ENCODE measurements at places on chromosomes 3 and 15.

- DNase-seq: no peak
Measured at GRCh38 chr3:179706233-179706632, 53.4 kb downstream of the USP13 start.

GRCh38 chr15:57510647-57511046, 81.1 kb upstream of the MYZAP start:
- DNase-seq: no peak

DNA sequence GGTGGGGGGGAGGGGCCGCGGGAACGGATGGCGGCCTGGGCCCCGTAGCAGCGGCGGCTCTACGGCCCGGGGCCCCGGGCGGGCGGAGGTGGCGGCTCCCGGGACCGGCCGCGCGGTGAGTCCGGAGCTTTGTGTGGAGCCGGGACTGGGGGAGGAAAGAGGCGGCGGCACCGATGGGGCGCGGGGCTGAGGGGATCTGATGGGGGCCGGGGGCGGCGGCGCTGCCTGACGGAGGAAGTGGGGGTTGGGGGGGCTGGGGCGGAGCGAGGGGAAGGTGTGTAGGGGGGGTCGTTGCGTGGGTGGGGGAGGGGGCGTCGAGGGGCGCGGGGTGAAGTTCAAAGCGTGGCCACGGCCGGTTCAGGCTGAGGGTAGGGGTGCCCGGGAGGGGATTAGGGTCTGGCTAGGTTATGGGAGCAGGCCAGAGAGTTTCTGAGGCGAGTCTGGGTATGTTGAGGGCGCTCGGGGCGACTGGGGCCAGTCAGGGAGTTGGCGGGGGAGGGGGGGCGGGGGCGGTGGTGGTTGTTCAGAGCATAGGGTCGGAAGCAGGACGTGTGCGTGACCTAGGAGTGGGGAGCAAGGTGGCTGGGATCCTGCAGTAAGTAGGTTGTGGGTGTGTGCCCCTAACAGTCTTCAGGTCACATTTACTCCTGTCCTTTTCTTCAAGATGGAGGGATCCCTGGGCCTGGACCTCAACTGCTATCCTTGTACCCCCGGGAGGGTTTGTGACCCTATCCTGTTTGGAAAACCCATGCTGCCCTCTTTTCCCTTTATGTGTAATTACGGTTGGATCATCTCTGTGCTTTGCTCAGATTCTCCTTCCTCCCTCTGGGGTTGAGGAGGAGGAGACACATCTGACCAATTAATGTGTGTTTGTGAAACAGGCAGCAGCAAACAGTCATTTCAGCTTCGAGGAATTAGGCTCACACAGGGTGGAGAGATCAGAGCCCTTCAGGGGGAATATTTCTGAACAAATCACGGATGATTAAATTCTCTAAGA, 644 bp downstream of the ZNF609 start:
- peak; percentile 65 for DNase-seq

DNA sequence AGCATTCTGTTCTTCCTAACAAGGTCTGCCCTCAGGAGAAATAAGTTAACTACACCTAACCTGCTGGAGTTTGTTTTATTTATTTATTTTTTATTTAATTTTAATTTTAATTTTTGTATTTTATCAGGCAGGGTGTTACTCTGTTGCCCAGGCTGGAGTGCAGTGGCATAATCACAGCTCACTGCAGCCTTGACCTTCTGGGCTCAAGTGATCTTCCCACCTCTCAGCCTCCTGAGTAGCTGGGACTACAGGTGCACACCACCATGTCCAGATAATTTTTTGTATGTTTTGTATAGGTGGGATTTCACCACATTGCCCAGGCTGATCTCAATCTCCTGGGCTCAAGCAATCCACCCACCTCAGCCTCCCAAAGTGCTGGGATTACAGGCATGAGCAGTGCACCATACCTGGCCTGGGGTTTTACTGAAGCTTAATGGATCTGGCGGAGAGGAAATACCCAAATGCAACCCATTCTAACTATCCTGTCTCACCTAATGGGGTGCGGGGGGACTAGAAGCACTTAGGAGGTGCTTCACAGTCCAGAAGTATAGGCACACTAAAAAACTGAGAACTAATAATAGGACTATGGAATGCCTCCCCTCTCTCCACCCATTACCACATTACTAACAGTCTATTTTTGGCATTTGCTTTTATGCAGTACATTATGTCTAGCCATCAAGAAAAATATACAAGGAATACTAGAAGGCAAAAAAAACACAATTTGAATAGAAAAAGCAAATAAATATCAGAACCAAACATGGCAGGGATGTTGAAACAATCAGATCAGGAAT, 61.4 kb downstream of the TTBK2 start:
- DNase-seq: no peak

- peak; percentile 72 for DNase-seq
Measured at GRCh38 chr3:8441969-8442559, 59.6 kb upstream of the LMCD1 start.

- DNase-seq: no peak
Measured at GRCh38 chr3:50604110-50604621, 7.4 kb downstream of the CISH start.

- DNase-seq: peak; percentile 10
Measured at GRCh38 chr3:101119535-101119934, 126.3 kb upstream of the ABI3BP start.

DNA sequence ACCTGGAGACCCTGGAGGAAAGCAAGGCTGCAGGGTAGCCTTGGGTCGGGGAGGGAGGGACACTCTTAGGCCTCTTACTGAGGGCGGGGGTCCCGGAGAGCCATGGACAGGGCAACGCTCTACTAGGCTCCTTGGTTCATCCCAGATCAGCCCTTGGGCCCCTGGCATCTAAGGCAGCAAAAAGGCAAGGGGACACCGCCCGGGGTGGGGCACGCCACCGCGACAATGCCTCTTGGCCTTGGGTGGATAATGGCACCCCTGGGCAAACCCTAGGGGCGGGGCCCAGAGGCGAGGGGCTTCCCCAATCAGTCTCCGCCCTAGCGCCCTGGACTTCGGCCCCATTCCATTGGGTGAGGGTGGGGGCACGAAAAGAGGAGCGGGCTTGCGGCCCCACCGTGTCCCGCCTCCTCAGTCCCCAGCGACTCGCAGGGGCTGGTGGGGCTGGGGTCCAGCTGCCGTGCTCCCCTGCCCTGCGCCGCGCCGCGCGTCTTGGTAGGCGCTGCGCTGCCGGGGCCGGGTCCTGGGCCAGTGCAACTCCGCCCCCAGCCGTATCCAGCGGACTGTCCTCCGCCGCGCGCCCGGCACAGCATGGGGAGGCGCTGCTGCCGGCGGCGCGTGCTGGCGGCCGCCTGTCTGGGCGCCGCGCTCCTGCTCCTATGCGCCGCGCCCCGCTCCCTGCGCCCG, at the start of gene CHST13:
Gene CHST13 (plus strand): TSS at position 411 of the 684 bp plus-strand sequence. CDS start 178 bp downstream, at position 589.
- DNase-seq: no peak

- DNase-seq: no peak
Measured at GRCh38 chr3:89644716-89645115, 537.3 kb downstream of the EPHA3 start.

DNA sequence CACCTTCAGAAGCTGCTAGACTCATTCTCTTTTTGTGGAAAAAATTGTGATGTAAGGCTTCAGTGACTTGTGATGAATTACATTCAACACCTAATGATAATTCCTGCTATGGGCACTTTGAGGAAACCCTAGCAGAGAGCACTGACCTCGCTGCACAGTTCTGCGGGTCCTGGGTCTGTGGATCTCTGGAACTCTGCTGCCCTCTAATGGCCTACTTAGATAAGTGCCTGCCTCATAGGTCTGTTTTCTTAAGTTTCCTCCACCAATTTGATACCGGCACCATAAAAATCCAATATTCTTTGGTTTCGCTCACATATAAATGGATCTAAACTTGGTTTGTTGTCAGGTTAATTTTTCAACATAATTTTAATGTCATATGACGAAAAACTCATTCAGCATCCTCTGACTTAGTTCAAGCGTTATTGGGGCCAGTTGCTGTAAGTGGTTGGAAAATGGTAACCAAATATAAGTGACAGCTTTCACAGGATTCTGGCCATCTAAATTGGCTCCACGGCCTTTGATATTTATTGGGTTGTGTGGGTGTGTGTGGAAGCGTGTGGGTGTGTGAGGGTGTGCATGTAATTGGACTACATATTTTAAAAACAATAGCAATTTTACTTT, 10.4 kb downstream of the SLITRK3 start:
- DNase-seq: peak; percentile 56

DNA sequence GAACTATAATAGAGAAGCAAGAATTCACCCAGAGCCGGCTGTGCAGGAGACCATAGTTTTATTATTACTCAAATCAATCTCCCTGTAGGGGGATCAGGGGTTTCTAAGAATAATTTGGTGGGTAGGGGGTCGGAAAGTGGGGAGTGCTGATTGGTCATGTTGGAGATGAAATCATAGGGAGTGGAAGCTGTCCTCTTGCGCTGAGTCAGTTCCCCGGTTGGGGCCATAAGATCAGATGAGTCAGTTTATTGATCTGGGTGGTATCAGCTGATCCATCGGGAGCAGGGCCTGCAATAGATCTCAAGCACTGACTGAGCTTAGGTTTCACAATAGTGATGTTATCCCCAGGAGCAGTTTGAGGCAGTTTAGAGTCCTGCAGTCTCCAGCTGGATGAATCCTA, 97.0 kb upstream of the SNRPN start:
- DNase-seq: no peak

GRCh38 chr3:57546616-57547015, 2.5 kb upstream of the DNAH12 start:
- no peak for DNase-seq

DNA sequence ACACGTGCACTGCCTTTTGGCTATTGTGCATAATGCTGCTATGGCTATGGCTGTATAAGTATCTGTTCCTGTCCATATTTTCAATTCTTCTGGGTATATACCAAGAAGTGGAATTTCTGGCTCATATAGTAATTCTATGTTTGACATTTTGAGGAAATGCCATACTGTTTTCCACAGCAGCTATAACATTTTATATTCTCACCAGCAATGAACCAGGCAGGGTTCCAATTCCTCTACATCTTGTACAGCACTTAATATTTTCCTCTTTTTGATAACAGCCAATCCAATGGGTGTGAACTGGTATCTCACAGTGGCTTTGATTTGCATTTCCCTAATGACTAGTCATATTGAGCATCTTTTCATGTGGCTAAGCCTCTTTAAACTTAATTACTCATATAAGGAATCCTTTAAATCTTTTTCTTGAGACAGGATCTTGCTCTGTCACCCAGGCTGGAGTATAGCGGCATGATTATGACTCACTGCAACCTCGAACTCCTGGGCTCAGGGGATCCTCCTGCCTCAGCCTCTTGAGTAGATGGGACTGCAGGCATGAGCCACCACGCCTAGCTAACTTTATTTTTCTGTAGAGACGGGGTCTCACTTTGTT, 38.1 kb upstream of the IGDCC4 start:
- DNase-seq: no peak

- no peak for DNase-seq
Measured at GRCh38 chr3:185504636-185505035, 5.8 kb upstream of the TMEM41A start.

DNA sequence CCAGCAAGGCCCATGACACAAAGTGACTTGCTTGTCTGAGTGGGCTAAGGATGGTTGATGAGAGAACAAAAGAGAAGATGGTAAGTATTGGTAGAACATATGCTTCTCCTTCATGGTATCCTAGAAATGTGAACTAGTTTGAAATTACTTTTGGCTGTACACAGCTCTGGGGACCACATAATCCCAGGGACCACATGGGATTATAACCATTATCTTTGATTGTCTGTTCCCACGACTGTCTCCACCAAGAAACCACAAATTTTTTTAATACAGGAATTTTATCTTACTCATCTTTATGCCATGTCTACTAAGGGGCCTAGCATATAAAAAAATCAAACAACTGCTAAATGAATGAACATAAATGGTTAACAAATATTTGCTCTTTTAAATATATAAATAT, 155.3 kb upstream of the PRICKLE2 start:
- no peak for DNase-seq

GRCh38 chr15:35843498-35843897, 297.5 kb upstream of the DPH6 start:
- no peak for DNase-seq

DNA sequence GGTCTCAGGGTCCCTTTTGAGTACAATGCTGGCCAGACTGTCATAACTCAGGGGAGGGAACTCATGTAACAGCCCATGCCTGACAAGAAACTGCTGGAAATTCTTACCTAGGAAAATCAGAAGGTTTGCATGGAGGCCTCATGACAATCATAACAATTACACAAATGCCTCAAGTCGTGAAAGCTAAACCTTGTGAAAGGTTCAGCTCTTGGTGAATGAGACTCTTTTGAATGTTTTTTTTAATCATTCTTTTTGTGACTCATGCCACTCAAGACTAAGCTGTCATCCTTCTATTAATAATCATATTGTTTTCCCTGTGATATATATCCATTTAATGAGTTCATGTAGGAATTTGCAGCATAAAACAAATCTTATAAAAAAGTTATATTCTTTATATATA, 61.4 kb upstream of the LEKR1 start:
- peak; percentile 72 for DNase-seq

GRCh38 chr3:16836505-16837237, 48.1 kb upstream of the PLCL2 start:
- no peak for DNase-seq

- peak; percentile 96 for DNase-seq
Measured at GRCh38 chr15:32855942-32856341, 138.1 kb downstream of the GREM1 start.

- DNase-seq: no peak
Measured at GRCh38 chr3:156551746-156552145, 3.2 kb downstream of the SSR3 start.

- no peak for DNase-seq
Measured at GRCh38 chr3:38987456-38987855, 64.3 kb downstream of the SCN11A start.

DNA sequence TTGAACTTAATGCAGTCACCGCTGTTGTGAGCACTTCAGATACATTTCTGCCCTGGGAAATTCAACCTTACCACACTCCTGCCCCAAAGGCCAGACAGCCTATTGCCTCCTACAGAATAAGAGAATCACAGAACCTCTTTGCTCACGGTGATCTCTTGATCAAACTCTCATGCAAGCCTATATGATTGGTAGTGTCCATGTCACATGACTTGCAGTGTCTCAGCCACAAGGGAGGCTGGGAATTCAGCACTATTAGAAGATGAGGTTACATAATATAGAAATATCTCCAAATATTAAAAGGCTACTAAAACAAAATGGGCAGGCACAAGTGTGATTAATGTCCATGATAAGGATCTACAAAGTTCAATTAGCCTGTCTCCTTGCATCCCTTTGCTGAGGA, 3.8 kb upstream of the PCOLCE2 start:
- DNase-seq: no peak

DNA sequence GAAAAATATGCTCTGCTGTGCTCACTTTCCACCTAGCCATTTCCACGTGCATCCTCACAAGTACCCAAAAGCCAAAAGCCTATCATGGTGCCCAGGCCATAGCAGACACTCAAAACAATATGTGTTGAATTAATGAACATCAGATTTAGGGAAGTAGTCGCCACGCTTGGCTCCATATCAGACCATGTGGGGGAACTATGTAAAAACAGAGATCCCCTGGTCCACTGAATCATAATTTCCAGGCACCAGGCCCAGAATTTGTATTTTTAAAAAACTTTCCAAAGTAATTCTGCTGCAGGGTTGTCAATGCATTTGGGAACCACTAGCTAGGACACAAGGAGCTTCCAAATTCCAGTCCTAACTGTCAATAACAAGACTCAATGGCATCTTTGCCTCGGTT, 77.3 kb downstream of the CNTN3 start:
- no peak for DNase-seq

Data from kidney glomerular epithelial cell (primary cell).